ENCODE measurements at places on chromosomes 12 and 14.

DNA sequence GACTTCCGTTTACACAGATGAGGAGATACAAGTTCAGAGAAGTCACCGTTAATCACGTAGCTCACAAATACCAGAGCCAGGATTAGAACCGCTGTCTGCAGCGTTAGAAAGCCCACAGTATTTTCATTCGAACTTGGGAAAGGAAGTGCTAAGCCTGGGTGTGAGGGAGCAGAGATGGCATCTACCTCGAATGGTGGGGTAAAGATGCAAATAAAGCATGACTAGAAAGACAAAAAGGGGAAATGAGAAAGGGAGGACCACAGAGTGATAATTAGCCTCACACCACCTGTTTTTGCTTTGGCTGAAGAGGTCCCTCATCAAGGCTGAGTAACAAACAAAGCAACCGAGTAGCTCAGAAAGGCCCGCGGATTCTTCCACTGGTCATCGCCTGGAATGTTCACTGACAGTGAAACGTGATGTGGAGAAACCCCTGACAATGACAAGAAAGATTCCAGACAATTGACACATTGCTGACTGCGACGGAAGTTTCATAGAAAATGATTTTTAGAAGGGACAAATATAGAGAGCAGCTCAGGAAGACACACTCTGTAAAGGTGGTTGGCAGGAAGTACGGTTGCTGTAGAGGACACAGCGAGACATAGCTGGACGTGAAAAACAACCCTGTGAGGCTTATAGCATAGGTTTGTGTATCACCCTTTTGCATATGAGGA lies 31.5 kb upstream of the BHLHE41 start:
- DNase-seq = no peak

DNA sequence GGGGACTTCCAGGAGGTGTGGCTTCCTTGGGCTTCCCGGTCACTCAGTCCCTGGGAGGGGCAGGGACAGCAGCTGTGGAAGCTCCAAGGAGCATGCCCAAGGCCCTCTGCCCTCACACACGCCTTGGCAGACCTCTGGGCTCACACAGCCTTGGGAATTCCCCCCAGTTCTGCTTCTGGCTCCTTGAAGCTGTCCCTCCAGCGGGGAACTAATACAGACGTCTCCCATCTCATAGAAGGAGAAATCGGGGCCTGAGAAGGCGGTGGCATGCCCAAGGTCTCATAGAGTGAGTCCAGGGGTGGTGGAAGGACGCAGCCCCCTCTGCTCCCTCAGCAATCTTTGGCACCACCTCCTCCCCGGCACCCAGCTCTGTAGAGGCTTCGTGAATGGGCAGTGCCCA lies 15.7 kb upstream of the TMEM119 start:
- no peak for DNase-seq

- no peak for DNase-seq
These were observed 318.4 kb downstream of the RAD51B start for GRCh38 chr14:68137704-68138619.

- DNase-seq = no peak
These were observed 37.6 kb downstream of the SPTB start for GRCh38 chr14:64841772-64842750.

DNA sequence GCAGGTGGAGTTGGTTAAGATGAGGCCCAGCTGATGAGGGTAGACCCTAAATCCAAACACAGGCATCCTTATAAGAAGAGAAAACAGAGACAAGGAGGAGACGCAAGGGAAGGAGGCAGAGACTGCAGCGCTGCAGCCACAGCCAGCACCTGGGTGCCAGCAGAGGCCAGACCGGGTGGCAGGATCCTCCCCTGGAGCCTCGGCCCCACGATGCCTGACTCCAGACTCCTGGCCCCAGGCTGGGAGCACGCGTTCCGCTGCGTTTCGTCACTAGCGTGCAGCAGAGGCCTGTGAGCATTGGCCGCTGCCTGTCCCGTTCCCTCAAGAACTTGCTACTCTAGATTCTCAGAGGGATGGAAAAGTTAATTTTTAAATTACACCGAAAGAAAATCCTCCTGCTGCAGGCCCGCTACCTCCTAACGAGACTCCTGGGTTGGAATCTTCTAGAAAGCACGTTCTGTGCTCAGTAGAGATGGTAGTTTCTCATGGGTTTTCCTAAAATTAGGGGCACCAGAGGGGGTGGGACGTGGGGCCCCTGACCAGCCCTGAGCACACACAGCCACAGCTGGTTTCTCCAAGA lies 57.7 kb upstream of the FBRSL1 start:
- DNase-seq = no peak

DNA sequence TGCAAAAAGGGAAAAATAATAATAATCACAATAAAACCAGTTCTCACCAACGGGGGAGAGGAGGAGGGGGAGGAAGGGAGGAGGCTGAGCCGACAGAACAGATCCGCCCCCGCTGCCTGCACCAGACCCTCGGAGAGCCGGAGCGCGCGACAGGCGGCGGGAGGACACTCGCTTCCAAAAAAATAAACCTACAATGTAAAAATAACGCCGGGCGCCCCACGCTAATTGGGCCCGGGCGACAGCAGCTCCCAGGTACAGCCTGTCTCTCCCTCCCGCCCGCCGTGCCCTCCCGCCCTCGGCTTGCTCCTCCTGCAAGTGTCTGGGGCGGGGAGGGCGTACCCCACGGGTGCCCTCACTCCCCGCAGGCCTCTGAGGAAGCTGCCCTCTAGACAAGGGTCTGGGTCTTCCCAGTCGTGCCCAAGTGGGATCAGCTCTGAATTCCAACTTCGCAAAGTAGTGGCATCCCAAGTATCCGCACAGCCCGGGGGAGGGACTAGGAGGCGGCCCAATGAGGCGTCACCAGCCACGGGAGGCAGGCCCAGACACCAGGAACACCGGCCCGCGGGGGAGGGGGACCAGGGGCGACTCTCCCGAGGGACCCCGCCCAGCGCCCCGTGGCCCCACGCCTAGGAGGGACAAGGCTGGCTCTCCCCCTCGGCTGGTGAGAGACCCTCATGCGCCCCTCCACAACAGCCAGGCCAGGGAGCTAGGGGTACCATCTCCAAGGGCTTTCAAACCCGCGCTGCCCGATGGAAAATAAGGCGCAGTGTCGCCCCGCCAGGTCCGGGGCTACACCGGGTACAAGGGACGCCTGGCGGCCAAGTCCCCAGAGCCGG lies 1.0 kb downstream of the NCOR2 start:
- no peak for DNase-seq

DNA sequence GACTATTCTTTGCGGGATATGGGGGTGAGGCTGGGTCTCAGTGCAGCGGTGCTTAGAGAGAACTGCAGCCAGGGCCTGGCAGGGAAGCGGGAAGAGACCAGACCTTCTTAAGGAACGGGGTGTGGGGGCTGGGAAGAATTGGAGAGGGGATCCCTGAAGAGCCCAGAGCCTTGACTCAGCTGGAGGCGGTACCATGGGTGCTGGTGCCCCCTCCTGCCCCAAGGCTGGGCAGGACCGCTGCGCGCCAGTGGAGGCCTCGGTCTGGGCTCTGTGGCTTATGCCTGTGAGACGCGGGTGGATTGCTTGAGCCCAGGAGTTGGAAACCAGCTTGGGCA lies 1.3 kb upstream of the RNU7-1 start:
- no peak for DNase-seq

DNA sequence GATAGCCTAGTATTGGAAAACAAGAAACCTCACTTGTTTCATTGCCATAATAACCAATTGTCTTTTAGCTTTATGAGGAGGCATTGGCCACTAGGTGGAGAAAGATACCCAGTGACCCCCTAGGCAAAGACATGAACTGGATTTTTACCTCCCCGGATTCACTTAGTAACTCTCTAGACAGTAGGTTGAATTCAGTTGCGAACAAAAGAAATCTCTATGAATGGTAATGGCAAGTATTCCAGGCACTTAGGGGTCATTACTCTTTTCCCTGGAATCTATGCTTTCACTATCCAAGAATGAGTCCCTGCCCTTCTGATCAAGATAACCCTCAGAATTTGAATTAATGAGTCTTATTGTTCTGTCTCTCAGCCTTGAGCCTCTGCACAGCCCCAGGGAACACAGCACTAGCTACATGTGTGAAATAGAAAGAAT lies 29.5 kb upstream of the RHOJ start:
- no peak for DNase-seq

GRCh38 chr14:38255673-38256532 lies at the start of gene CLEC14A:
CLEC14A (minus strand) TSS chr14:38256093; CDS start chr14:38256022, 71 bp downstream.
- no peak for DNase-seq

GRCh38 chr14:102917056-102917385 lies 5.4 kb upstream of the AMN start:
- DNase-seq = no peak

- DNase-seq = no peak
These were observed 601 bp downstream of the COX14 start for GRCh38 chr12:50112456-50113218.

- DNase-seq = peak; percentile 73
These were observed 4.6 kb upstream of the UNC119B start for GRCh38 chr12:120705618-120706017.

GRCh38 chr12:2284857-2285256 lies 232.1 kb downstream of the CACNA1C start:
- DNase-seq = peak; percentile 34

- no peak for DNase-seq
These were observed 4.0 kb downstream of the KRT5 start for GRCh38 chr12:52515927-52516831.

DNA sequence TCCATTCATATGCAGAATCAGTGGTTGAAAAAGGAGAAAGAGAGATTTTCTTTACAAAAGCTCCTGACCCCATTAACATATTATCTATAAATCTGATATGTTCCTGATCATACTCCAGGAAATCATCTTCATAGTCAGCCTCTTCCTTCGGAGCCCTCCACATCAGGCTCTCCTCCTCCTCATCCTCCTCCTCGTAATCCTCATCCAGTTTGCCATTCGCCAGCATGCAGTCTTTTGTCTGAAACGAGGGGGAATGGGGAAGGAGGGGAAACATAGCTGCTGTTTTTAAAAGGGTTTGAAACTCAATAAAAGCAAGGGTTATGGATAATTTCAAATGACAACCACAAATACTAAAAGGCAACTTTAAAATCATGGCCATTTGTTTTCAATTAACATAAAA lies 60.9 kb downstream of the DICER1 start:
- no peak for DNase-seq

GRCh38 chr12:75913502-75914351 lies 117.8 kb downstream of the PHLDA1 start:
- no peak for DNase-seq

GRCh38 chr12:94037444-94037843 lies 110.9 kb upstream of the PLXNC1 start:
- DNase-seq = no peak

DNA sequence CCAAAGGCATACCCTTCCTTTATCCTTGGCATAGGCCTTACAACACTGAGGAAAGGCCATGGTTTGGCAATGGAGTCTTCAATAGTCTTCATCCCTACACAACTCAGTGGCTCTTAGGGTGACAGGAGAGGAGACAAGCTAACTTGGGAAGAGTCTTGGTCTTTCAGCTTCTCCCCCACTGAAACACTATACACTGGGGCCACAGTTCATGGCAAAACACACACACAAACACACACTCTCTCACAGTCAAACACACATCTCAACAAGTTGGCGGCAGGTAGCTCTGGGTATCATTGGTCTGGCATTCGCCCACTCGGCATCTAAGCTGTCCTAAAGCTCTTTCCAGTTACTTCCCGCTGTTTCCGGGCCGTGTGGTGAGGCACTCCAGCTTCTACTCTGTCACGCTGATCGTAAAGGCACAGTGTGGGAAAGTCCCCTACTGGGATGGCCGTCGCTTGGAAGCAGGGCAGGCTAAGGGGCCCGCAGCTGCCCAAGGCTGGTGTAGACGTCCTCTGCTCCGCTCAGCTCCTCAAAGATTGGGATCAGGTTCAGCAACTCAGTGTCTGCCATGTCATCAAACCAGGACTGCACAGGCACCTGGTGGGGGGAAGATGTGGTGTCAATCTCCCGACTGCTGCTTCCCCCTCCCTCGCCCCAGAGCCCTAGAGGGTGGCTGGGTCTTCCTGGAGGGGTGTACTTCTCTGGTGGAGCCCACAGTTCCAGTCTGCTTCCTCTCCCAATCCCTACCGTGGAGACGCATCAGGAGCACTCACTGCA lies 4.8 kb upstream of the AVIL start:
- DNase-seq = no peak

DNA sequence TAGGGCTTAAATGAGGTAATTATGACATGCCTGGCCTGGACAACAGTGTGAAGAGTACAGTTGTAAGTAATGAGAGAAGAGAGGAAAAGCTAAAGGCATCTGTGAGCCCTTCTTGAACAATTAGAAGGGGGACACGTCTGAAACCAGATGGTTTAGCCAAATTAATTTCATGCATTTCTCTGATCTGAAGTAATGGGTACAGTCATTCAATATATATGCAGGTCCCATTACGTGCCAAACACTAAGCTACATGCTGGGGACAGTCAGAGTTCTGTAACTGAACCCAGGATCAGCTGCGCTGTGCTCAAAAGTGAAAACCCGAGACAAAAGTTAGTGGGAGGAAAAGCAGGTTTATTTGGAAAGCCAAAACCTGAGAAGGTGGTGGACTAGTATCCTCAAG lies 207.2 kb upstream of the TMTC1 start:
- DNase-seq = no peak

- DNase-seq = no peak
These were observed 4.5 kb downstream of the E2F7 start for GRCh38 chr12:77060883-77061240.

DNA sequence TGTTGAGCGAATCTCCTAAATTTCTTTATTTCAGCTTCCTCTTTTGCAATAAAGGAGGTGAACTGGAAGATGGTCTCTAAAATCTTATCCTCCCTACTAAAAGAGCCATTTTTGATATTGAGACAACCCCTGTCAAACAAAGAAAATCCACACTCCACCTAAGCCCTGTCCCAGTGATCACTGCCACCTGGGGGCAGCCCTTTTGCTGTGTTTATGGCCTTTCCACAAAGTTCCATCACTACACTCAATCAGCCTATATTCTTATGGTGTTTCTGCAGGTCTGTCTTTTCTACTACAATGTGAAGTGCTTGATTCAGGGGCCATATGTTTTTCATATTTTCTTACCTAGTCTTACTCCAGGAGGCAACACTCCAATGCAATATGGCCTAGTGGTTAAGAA lies 163.7 kb downstream of the BMP4 start:
- DNase-seq = no peak

GRCh38 chr12:130675791-130676190 lies 40.3 kb downstream of the RIMBP2 start:
- no peak for DNase-seq

GRCh38 chr12:112179916-112180315 lies 54.6 kb downstream of the TRAFD1 start:
- DNase-seq = no peak

- no peak for DNase-seq
These were observed 59.7 kb downstream of the FUT8 start for GRCh38 chr14:65472189-65472588.

- no peak for DNase-seq
These were observed 455.5 kb downstream of the AEBP2 start for GRCh38 chr12:19894803-19895202.

Measured in cerebellar nuclear complex (tissue), 1 donor.